Posterior cingulate gyrus (tissue), 11 donors: ENCODE measurements at places on chromosomes 1 and 21.

- DNase-seq = no peak
These were observed 748 bp downstream of the PPP1R15B start for GRCh38 chr1:204410688-204411450.

DNA sequence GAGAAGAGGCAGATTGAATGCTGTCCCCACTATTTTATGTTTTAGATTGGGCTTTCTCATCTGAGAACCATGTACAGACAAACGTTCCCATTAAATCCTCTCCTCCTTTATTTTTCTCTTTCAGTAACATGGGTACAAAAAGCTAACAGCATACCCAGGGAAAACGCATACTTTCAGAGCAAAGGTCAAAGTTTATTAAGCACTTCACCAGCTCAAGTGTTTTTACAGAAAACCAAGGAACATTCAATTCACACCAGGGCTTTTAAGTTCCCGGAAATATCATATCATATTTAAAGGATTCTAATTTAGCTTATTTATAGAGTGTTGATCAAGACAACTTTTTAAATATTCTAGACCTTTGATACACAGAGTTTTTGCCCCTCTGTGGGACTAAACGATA is 271.5 kb upstream of the C1orf87 start:
- no peak for DNase-seq

DNA sequence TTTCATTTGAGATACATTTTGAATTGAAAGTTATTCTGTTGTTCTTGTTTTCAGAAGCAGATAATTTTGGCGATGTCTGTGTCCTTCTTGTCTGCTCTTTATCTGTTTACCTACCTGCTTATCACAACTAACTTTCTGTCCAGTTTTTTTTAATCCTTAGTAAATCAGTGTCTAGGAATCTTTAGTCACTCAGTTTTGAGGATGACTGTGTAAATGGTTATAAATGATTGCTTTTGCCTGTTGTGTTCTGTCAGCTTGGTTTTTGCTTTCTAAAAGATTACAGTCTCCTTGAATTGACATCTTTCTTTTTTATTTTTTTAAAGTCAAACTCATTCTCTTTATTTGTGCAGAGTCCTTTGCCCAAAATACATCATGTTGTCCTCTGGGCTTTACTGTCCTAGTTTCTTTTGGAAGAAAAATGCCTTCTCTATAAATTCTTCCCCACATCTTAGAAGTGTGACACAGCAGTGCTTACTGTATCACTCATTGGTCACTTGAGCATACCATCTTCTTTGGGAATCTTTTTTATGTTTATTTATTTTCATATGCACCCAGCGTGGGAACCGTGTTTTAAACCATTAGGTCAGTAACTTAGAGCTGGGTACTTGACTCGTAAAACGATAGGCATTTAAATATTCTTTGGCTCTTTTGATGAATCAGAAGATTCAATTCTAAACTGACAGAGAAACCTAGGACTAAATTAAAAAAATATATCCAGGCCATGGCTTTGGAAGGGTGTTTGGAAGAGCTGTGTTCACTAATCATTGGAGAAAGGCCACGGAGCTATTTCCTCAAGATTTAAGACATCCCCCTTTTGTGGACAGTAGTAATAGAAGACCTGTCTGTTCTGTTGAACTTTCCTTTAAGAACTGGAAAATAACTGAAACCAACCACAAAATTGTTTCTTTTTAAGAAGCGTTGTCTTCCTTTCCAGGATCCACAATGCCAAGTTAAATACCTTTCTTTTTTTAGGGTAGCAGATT is 20.9 kb downstream of the LAMC1 start:
- no peak for DNase-seq

DNA sequence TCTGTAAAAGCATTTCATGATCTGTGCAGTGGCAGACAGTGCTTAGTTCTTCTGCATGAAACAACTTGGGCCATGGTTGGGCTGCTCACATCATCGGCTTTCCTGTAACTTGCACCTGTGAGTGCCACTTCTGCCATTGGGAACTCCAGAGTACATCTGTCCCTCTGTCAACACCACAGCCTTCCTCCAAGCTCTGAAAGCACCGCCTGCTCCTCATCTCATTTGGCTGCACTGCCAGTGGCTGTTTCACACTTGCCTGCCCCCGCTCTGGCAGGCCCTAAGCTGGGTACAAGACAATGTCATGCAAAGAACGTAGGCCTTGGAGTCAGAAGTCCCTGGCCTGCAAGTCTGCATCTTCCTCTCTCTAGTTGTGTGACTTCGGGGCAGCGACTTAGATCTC is 46.4 kb downstream of the DDX20 start:
- no peak for DNase-seq

GRCh38 chr21:44967082-44968047 is 27.5 kb downstream of the SLX9 start:
- no peak for DNase-seq

DNA sequence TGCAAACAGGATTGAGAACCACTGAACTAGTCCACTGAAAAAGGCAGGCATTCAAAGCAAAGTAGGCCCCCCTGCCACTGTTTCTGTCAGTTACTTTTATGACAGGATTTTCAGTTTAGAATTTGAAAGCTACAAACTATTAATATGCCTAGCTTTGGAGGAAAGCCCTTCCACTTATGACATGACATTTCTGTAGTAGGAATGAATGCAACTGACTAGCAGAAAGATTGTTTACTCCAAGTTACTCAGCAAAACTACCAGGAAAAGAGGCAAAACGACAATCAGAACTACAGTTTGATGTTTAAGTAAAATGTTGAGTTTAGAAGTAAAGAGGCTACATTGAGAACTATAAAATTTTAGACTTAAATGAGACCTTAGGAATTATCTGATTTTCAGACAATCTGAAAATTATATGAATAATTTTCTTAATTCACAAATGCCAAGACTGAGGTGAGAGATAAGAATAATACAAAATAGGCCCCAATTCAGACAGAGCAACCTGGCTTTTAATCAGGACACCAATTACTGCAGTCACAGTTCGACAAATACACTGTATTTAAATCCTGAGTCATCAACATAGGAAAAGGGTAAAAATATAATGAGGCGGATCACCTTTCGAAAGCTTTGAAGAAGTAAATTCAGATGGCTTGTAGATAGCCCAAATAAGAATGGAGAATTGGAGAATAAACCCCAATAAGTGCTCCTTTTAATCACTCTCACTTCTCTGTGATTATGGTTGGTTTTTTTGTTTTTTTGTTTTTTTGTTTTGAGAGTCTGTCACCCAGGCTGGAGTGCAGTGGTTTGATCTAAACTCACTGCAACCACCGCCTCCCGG is 2.2 kb downstream of the PRKAB2 start:
- DNase-seq = no peak

DNA sequence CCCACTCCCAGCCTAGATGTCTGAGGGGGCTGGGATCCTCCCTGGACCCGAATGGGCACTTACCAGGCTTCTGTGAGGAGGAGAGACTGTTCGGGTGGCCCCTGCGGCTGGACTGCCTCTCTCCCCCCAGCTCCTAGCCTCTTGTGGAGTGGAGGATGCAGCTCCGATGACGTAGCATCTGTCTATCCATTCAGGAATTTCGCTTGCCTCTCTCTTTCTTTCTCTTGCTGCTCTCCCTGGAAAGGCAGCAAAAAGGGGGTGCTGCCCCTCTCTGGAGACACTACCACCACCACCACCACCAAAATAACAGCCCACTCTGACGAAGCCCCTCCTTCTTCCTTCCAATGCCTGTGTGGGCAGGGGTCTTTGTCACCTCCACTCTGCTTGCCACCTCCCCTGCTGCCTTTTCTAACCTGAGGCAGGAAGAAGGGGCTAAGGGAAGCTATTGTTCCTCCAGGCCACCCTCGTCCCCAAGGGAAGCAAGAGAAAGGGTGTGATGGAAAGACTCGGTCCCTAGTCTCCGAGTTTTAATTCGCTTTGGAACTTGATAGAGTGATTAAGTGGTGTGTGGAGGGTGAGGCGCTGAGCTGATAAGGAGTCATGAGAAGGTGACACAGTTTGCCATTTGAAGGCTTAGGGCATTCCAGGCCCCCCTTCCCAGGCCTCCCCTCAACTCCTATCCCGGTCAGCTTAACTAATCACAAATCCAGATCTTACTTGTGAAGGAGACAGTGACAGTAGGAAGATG is 60.5 kb downstream of the RHBG start:
- no peak for DNase-seq
